ENCODE measurements at places on chromosomes 7 and 10.

DNA sequence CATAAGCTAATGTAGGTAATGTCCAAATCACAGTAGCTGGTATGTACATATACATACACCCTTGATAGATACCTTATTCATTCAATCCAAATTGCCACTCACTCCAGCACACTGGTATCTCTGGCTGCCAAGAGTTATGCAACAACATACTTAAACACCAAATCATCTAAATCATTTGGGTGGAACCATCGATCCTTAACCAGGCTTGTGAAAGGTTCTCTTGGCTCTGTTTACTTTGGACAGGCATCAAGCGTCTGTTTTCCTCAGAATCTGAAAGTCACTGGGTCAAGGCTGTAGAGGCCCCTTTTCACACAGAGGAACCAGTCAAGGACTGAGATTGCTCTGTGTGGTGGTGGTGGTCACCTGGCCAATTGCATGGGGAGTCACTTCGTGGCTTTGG, 24.6 kb downstream of the JAZF1 start:
- DNase-seq, result no peak

- DNase-seq, result no peak
These were observed 13.3 kb downstream of the SCRN1 start for GRCh38 chr7:29976266-29976665.

GRCh38 chr7:17530741-17531421, 232.4 kb downstream of the AHR start:
- no peak for DNase-seq

- DNase-seq, result peak; percentile 44
These were observed 1.4 kb upstream of the OSBPL3 start for GRCh38 chr7:24981171-24981951.

DNA sequence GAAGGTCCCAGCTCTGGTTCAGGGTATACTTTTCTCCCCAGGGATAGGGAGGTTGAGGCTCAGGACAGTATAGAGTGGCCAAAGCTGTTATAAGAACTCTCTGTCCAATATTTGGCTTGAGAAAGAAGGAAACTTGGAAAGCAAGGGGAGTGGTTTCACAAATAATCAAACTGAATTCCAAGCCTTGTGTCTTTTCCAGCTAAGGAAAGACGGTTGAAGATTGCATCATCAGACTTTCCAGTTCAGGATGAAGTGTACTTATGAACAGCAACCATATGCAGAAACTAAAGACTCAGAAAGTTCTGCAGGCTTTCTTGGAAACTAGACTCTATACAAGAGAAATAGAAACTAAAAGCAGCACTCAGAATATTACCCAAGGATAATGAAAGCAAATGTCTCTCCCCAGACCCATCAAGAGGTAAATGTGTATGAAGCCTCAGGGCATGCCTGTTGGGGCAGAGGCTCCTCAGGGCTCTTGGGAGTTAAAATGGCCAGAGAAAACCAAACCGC, 46.4 kb downstream of the RAMP3 start:
- DNase-seq, result no peak

DNA sequence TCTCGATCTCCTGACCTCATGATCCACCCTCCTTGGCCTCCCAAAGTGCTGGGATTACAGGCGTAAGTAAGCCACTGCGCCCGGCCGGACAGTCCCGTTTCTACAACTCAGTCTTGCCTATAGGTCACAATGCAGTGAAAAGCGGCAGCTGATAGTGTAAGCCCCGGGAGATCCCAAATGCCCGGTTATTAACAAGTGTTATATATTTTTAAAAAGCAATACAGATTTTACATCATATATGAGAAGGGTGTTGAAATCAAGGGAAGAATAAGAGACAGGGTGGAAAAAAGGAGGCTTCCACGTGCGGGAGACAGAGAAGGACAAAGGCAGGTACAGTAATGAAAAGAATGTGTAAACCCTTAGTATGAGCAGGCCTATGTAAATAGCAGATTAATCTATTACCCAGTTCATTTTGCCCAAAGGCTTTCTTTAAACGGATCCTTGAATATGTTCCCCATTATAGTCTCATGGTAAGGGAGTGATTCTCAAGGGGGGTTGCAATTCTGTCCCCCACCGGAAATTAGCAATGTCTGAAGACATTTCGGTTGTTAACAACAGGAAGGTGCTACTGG, 170.8 kb downstream of the PDE1C start:
- DNase-seq, result no peak

- no peak for DNase-seq
These were observed 303.5 kb downstream of the BBS9 start for GRCh38 chr7:33432821-33433220.

- no peak for DNase-seq
These were observed 15.0 kb upstream of the CXCL12 start for GRCh38 chr10:44399659-44400451.

- DNase-seq, result no peak
These were observed 151.1 kb downstream of the KCNMA1 start for GRCh38 chr10:77486517-77486916.

DNA sequence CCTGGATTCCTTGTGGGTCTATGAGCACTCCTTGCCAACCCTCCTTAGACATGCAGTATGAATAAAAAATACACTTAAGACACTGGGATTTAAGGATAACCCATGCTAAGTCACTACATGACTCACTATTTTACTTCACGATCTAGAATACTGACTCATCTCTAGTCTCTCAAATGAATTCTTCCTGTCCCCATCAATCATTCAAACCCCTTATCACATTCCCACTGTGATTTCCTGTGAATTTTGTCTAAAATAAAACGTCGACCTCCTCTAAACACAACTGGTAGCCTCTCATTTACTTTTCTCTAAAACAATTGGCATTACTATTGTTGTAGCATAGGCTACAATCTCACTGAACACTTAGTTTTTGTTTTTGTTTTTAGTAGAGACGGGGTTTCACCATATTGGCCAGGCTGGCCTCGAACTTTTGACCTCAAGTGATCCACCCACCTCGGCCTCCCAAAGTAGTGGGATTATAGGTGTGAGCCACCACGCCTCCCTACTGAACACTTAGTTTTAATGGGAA, 3.9 kb upstream of the IQUB start:
- no peak for DNase-seq

- DNase-seq, result no peak
These were observed 89.2 kb downstream of the RBM20 start for GRCh38 chr10:110733218-110733952.

DNA sequence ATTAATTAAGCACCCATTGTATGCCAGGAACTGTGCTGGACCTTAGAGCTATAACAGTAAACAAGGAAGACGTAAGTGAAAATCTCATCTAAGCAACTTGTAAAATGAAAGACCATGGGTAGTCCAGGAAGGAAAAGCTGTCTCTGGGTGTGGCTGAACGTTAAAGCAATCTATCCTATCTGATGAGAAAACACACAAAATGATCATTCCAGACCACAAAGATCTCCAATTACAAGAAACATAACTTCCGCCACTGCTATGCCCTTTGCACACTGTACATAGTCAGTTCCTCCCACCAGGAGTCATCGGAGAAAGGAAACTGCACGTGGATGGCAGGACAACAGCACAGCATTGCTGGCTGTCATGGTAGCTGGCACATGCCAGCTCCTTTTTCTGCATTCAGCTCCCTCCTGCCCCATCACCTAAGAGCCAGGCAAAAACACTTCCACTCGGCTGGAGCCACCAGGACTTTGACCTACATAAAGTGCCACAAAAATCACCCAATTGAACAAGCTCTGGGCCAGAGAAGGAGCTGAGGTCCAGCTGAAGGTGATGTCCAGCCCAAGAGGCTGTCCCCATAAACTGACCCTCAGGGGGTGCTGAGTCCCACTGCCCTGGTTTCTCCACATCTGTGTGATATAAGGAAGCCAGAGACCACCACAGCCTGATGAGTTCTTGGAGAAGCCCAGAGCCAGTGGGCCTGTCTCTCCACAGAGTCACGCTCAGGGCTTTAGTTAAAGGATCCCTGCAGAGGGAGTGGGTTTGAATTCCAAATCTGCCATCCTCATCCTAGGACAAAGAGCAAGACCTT, 56.4 kb downstream of the STEAP1B start:
- DNase-seq, result no peak

DNA sequence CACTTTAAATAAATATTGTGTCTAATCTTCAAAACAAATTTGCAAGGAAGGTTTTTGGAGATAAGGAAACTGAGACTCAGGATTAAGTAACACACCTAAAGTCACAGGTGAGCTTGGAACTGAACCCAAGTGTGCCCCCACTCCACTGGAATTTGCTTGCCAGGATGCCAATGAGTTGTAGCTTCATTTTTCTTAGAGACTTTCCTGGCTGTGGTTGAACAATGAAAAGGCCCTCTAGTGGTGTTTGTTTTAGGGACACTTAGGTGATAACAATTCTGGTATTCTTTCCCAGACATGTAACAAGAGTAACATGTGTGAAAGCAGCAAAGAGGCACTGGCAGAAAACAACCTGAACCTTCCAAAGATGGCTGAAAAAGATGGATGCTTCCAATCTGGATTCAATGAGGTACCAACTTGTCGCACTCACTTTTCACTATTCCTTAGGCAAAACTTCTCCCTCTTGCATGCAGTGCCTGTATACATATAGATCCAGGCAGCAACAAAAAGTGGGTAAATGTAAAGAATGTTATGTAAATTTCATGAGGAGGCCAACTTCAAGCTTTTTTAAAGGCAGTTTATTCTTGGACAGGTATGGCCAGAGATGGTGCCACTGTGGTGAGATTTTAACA, 1.5 kb downstream of the IL6 start:
- DNase-seq, result no peak

Data from stimulated activated naive CD8-positive, alpha-beta T cell treated with anti-CD3 and anti-CD28 coated beads, Interleukin-15, amount 100 ng/mL, for 72 hours (primary cell).